Left forelimb (tissue), 1 donor: ENCODE measurements at places on chromosomes 4 and X.
A peak's percentile ranks its signal among the peaks of the same experiment; 100 is the strongest.

- no peak for DNase-seq
Observed at GRCh38 chrX:97806238-97806637, 922.5 kb downstream of the RPA4 start.

DNA sequence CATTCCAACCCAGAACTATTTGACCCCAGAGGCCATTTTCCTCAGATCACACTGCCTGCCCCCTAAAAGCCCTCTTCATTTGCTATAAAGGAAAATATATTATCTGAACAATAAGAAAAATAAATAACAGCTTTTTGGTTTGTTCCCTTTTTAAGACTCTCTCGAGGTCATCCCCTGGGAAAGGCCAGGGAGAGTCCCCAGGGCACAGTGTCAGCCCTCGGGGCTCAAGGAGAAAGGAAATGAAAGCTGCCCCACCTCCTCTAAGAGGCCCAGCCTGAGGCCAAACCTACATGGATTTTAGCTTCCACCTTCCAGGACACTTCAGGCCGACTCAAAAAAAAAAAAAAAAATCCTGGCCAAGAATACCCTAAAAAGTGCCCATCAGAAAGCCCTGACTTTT is 97.6 kb downstream of the SH3KBP1 start:
- DNase-seq = no peak

- DNase-seq = no peak
Observed at GRCh38 chr4:47145630-47146029, 114.3 kb downstream of the GABRB1 start.

GRCh38 chrX:10602646-10603045 is 17.7 kb downstream of the MID1 start:
- DNase-seq = no peak

- no peak for DNase-seq
Observed at GRCh38 chrX:74300869-74301268, 3.1 kb upstream of the ZCCHC13 start.

- no peak for DNase-seq
Observed at GRCh38 chr4:78585633-78586032, 34.1 kb downstream of the ANXA3 start.

DNA sequence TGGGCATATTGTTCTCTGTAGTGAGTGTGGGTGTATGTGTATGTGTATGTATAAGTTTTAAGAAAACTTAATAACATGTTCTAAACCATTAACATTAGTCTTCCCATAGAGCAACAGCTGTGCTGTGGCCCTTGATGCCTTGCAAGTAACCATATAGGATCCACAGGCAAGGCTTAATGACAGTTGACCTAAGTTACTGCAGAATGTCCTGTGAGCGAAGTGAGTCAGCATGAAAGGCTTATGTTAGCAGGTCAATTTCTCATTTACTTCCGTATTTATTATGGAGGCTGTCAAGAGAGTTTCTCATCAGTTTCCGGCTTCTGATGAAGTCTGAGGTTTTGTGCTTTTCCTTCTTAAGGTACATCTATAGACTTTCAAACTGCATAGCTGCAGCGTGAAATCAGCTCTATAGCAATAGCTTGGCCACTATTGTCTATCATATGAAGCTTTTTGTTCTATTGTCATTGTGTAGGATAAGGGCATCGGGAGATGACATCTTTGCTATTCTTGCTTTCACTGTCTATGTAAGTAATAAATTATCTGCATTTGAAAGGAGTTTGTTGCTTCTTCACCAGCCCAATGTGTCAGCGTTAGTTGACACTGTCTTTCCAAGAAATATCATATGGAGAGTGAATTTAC is 1153.4 kb upstream of the AGA start:
- DNase-seq = no peak

DNA sequence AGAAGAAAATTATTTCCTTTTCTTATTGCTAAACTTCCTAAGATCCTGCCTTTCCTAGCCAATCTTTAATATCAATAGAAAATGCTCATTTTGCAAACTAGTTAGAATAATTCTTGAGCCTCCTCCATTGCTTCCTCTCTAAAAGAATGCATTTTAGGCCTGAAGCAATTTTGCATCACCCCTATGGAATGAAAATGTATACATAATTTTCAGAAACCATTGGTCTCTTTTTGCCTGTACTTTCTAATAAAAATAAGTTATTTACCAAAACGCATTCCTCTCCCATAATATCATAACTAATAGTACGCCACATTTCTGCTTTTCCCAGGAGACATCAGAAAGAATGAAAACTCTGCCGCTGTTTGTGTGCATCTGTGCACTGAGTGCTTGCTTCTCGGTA is 1.7 kb downstream of the MUC7 start:
- no peak for DNase-seq

GRCh38 chr4:159383562-159383931 is 280.7 kb downstream of the RAPGEF2 start:
- DNase-seq = no peak

DNA sequence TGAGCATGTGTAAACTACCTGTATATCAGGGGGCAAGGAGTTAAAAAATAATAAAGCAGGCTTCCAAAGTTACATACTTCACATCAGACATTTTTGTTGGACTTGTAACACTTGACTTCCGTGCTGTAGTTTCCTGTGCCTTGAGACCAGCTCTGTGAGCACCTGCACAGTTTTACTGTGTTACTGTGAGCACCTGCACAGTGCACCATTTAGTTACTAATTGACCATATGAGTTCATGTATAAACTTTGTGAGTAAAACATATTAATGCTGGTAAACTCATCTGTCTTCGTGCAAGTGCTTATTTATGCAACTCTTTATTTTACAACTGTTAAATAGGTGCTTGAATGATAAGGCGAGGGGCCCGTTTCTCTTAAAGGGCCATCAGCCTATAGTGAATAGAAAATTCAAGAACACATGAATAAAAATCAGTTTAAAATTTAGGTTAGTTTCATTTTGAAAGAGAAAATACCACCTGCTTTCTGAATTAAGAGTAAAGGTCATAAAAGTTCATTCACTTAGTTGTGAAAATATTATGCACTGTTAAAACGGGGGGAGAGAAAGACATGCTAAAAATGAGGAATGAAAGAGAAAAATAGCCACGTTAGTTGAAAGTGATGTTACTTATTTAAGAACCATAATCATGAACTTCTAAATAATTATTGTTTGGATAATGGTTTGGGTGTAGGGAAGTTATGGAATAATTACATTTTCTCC is 42.4 kb downstream of the USP9X start:
- DNase-seq = no peak

- no peak for DNase-seq
Observed at GRCh38 chr4:40192114-40193015, 4.5 kb upstream of the RHOH start.

DNA sequence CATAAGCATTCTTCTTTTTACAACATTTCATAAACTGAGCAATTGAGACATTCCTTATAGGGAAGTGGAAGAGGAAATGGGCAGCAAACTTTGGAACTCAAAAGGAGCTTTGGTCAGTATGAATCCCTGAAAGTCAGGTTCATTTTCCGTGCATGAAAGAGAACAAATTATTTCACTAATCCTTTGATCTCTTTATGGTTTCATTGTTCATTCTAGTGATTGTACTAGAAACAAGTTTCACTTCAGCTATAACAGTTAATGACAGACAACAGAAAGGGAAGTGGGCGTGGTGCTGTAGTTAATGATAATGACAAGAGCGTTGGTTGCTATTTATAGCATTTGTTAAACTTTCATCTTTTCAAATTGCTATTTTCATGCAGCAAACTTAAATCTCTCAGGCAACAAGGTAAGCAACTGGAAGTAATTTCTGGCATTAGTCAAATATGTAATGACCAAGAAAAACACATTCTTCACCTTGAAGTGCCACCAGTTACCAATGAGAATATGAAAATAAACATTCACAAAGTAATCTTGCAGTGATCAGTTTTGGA is 98.4 kb downstream of the AREG start:
- DNase-seq = no peak

GRCh38 chrX:129984111-129984958 is 1.9 kb downstream of the BCORL1 start:
- DNase-seq = no peak

GRCh38 chr4:16897991-16898827 is at the start of gene LDB2:
TSS of gene LDB2 (minus strand) at chr4:16898645.
- DNase-seq = peak; percentile 85

- DNase-seq = no peak
Observed at GRCh38 chr4:184812199-184812542, 13.6 kb downstream of the ACSL1 start.

- DNase-seq = peak; percentile 90
Observed at GRCh38 chr4:185209031-185209851, at the start of gene SNX25. TSS of gene SNX25 (plus strand) at chr4:185209598. CDS start at chr4:185209827, 229 bp downstream.

- DNase-seq = no peak
Observed at GRCh38 chr4:95409127-95409526, 139.6 kb downstream of the UNC5C start.

DNA sequence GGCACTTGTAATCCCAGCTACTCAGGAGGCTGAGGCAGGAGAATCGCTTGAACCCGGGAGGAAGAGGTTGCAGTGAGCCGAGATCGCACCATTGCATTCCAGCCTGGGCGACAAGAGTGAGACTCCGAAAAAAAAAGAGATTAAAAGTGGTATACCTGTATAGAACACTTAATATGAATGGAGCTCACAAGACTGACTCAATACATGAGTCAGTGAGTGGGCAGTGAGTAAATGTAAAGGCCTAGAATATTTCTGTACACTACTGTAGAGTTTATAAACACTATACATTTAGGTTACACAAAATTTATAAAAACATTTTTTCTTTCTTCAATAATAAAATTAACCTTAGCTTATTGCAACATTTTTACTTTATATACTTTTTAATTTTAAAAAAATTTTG is 93.8 kb downstream of the CENPC start:
- DNase-seq = no peak
